Stimulated activated CD8-positive, alpha-beta memory T cell treated with anti-CD3 and anti-CD28 coated beads, Interleukin-4, amount 100 ng/mL, for 1 hour (primary cell): ENCODE measurements at places on chromosomes 11 and 22.

GRCh38 chr11:4484310-4484709 lies 1.9 kb downstream of the OR52K1 start:
- no peak for DNase-seq

DNA sequence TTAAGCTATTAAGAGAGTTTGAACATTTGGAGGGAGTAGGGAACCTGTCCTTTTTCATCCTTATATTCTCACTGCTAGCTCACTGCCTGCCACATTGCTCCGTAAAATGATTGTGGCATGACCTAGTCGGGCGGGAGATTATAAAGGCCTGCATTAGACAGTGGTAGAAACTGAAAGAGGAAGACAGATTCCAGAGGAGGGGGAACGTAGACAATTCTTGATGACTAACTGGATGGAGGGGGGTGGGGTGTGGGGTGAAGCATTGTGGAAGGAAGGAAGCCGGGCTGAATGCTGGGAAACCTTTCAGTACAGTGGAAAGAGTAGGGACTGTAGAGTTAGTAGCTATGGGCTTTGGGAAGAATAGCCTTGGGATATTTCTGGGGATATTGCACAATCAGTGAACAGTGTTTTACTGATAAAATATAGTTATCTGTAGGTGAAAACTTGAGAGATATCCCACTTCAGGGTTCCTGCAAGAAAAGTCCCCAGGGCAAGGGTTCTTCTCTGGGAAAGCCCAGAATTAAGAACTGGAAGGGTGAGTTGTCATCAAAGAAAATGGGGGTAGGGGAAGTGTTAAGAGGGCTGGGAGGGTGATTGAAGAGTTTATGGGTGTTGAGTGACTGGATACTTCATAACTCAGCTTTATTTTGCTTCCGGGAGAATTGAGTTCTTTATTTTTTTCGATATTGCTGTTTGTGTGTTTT lies 2.1 kb downstream of the MED15 start:
- DNase-seq = no peak

DNA sequence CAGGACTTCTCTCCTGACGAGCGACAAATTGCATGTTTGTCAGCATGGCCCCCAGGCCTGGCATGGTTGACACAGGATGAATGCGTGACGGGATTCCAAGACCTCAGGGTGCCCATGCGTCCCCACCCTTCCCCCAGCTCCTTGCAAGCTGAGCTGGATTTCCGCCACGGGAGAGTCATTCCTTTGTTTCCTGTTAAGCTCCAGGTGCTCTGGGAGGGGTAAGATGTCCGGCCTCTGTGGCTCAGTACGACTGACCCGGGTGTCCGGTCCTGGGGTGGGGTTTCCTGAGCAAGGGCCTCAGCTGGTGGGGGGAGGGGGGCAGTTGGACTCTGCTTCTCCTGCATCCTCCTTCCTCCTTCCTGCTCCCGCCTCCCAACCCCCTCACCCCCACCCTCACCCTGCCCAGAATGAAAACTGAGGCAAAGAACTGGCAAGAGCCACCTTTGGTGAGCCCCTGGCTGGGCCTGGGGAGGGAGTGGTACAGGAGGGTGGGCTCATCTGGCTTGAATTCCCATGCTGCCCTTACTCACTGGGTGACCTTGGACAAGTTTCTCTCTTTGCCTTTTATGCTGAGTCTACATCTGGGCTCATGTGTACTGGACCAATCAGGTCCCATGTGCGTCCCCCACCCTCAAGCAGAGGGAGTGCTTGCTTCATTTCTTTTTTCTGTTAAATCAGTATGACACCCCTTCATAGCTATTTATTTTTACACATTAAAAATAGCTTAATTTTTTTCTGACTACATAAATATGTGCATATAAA lies 2.5 kb downstream of the CDC42EP2 start:
- no peak for DNase-seq

GRCh38 chr11:71176812-71177211 lies 75.6 kb downstream of the SHANK2 start:
- no peak for DNase-seq

GRCh38 chr11:117799634-117800033 lies 2.6 kb upstream of the DSCAML1 start:
- no peak for DNase-seq

DNA sequence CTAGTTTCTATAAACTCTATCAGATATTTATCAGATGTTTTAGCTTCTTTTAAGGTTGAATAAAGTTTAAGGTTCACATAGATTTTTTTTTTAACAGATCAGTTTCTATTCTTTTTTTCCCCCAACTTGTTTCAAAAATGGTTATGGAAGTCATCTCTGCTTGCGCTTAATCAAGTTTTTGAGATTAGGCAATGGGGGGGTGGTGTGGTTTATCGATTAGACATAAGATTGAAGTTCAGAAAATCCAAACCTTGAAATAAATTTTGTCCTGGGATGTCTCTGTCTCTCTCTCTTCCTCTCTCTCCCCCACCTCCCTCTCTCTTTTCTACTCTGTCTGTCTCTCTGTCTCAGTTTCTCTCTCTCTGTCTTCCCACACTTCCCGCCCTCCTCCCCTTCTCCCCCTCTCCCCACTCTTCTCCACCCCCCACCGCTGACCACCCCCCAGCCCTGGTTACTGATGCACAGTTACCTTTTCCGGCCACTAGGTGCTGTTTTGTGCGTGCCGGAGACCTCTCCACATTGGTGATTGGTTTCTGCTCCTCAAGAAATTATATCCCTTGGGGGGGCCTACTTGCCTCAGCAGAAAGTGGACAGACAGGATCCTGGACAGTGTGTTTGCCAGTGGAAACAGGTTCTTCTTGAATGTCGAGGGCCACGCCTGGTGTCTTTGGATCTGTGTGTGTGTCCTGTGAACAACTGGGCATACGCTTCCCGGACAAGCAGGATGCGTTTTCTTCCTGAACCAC lies 29.7 kb upstream of the ANO1 start:
- DNase-seq = no peak

- no peak for DNase-seq
Measured at GRCh38 chr11:77067861-77068443, 1.2 kb downstream of the CAPN5 start.

- no peak for DNase-seq
Measured at GRCh38 chr22:39117585-39118191, 20.6 kb downstream of the APOBEC3H start.

DNA sequence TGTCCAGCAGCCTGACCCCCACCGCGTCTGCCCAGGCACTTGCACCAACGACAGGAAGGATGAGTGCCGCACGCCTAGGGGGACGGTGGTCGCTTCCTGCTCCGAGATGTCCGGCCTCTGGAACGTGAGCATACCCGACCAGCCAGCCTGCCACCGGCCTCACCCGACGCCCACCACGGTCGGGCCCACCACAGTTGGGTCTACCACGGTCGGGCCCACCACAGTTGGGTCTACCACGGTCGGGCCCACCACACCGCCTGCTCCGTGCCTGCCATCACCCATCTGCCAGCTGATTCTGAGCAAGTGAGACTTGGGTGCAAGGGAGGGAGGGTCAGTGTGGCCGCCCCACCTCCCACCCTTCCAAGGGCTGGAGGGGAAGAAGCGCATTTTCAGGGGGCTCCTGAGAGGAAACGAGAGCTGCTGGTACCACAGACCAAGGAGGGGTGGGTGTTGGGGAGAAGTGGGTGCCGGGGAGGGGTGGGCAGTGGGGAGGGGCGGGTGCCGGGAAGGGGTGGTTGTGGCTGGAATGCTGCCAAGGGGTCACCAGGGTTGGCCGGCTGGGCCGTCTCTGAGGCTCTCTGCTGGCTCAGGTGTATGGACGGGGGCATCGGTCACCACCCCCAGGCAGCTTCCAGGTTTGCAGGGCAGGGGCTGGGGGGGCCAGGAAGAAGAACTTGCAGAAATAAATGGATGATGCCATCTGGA lies 27.7 kb upstream of the MUC5B start:
- no peak for DNase-seq

- no peak for DNase-seq
Measured at GRCh38 chr22:41262250-41262765, 21.6 kb upstream of the CHADL start.
